ENCODE measurements at places on chromosomes 11 and 22. TPM values are rescaled to one million over a fixed set of nuclear protein-coding genes. Genes with fewer than 3 reads are reported as not detected.
A peak's percentile ranks its signal among the peaks of the same experiment; 100 is the strongest.

- DNase-seq: peak; percentile 83
Measured at GRCh38 chr11:67584205-67584880, 731 bp downstream of the GSTP1 start.

GRCh38 chr11:297586-298405 is 1.5 kb downstream of the IFITM5 start:
- DNase-seq: no peak

GRIK4 gene
- total RNA-seq: 0.06 TPM

OMP gene
- not detected for total RNA-seq

ASPHD2 gene
- 24.4 TPM for total RNA-seq

GRCh38 chr11:123479048-123479837 is 49.2 kb downstream of the GRAMD1B start:
- no peak for DNase-seq
